A673 (cell line): ENCODE measurements at places on chromosomes 11 and 22. TPM values are rescaled to one million over a fixed set of nuclear protein-coding genes. Genes with fewer than 3 reads are reported as not detected.

LBHD1 gene
- total RNA-seq, result 7.1 and 7.8 TPM in 2 replicates

C11orf42 gene
- total RNA-seq, result not detected in 2 replicates

BARX2 gene
- 36.4 and 43.0 TPM in 2 replicates for total RNA-seq

PDGFD gene
- 6.0 and 6.1 TPM in 2 replicates for total RNA-seq

- peak; percentile 97 for DNase-seq
Observed at GRCh38 chr22:36028646-36029405, at the start of gene RBFOX2. TSS of gene RBFOX2 (minus strand) at chr22:36028824. CDS start at chr22:36028425, 399 bp downstream.

GRCh38 chr11:1623716-1624115 is 1.8 kb upstream of the KRTAP5-4 start:
- DNase-seq, result no peak

DNA sequence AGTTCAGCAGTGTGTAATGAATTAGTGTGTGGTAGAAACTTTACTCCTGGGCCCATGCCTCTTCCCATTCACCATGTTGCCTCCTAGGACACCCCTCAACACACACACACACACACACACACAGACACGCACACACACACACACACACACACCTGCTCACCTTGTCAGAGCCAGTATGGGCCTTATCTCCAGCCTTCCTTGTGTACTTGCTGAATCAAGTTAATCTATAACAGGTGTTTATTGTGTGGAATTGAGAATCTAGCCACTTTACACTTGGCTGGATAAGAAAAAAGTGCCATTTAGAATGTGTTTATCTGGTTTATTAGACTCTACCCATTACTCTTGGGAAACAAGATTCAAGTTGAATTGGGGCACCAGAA is 14.5 kb upstream of the ZDHHC13 start:
- DNase-seq, result no peak

DNA sequence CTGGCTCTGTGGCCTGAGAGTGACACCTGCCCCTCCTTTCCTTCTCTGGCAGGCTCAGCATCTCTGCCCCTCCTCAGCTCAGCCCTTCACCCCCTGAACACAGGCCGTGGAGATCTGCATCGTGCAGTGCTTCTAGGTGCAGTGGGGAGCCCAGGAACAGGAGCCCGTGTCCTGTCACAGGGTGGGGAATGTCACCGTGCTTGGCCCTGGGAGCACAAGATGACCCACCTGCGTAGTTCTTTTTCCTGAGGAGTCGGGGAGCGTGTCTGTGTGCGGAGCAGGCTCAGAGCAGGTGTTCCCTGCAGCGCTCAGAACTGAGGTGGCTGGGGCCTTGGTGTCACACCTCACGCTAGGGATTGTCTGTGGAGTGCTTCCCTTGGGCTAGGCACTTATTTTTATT is 10.6 kb downstream of the TBC1D22A start:
- DNase-seq, result no peak

GRCh38 chr22:40512426-40513136 is 123.9 kb downstream of the MRTFA start:
- DNase-seq, result peak; percentile 59

- DNase-seq, result no peak
Observed at GRCh38 chr22:38963872-38964271, 6.5 kb downstream of the APOBEC3A start.

- DNase-seq, result no peak
Observed at GRCh38 chr11:7621090-7621489, 52.2 kb downstream of the CYB5R2 start.

- peak; percentile 3 for DNase-seq
Observed at GRCh38 chr11:13120691-13121090, 111.6 kb downstream of the RASSF10 start.

DNA sequence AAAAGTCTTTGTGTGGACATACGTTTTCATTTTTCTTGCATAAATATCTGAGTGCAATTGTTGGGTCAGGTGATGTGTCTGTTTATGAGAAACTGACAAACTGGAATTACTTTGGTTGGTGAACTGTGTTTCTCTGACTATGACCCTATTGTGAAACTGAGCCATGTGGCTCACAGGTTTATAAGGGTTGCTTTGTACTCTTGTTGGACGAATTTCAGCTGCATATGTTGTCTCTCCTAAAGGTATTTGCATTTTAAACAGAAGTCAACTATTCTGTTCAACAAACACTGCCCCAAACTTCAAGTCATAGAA is 34.4 kb upstream of the RASD2 start:
- no peak for DNase-seq

GRCh38 chr11:63277345-63277943 is 34.0 kb upstream of the SLC22A25 start:
- no peak for DNase-seq

DNA sequence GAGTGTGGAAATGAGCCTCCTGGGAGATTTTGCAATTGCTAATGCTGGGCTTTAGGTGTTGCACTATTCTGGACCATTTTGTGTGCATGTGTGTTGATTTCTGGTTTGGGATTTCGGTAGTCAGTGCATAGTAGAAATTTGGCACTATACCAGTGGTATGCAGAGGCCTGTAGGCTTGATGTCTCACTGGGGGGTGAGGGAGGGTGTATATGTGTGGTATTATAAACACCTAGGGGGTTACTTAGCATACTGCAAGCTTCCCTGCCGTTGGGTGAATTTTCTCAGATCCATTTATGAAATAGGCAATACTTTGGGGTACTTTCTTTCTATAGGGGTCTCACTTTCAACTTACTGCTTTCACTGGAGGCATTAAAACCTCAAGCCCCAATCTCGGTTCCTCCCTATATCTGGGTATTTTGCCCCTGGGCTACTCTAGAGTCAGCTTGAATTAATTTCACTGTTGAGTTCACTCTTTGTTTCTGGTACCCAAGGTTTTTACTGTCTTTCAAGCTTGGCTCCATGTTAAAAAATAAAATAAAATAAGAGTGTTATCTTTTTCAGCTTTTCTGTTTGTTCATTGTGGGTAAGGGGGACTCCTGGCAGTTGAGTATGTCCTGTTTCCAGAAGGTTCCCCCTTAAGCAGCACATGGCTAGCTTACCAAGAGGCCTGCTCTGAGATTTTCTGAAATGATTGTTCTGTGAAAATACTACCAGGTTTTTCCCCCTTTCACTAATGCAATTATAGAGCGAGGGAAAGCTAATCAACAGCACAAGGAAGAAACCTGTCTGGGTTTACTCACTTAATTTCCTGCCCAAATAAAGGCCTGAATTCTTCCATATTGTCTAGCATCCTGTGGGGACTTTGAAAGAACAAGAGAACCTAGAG is 45.8 kb downstream of the PPFIBP2 start:
- no peak for DNase-seq
